ENCODE measurements at places on chromosomes 2 and 18.

DNA sequence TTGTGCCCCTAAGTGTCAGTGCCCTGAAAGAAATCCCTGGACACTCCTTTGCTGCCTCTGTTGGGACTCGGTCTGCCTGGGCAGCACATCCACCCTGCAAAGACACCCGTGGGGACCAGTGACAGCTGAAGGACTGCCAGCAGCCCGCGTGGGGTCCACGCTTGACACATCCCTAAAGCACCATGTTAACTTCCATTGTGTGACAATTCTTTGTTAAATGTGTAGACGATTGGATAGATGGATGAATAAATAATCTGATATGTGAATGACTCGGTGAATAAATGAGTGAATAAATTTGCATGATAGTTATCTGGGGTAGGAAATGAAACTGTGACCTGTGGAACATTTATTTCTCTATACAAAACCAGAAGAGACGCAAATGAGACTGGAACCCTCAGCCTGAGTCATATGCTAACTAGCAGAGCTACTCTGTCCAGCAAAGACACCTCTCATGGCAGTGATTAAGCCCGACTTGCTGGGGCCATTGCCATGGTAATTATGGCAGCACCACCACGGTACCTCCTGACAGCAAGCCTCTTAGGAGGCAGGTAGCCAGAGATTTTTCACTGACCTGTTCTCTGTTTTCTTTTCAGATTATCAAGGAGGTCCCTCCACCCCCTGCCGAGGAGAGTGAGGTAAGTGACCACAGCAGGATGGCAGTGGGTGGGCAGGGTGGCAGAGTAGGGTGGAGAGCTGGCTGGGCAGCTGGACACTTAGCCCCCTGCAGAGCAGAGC lies 156.8 kb downstream of the ANTXR1 start:
- DNase-seq = no peak

- no peak for DNase-seq
These were observed 28.5 kb upstream of the YES1 start for GRCh38 chr18:840516-840915.

- DNase-seq = no peak
These were observed 57.3 kb upstream of the PSMD14 start for GRCh38 chr2:161250864-161251436.

DNA sequence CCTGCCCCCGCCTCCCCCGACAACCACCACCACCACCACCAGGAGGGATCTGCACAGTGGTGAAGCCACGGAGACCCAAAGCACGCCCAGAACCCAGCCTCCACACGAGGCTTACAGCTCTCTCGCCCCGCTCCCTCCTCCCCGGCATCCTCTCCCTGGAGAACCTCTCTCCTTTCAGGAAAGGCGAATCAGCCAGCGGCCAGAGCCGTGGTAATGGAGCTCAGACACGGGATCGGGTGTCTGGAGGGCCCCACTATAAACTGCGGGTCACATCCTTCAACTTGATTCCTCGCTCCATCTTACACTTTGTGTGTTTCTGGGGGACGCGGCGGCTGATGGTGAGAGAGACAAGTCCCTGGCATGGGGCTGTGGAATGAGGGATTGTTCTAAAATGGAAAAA lies 271.5 kb upstream of the SIX2 start:
- no peak for DNase-seq

GRCh38 chr18:13457327-13457726 lies 238.8 kb downstream of the LDLRAD4 start:
- no peak for DNase-seq

GRCh38 chr2:105313877-105314276 lies 15.7 kb downstream of the TGFBRAP1 start:
- no peak for DNase-seq

DNA sequence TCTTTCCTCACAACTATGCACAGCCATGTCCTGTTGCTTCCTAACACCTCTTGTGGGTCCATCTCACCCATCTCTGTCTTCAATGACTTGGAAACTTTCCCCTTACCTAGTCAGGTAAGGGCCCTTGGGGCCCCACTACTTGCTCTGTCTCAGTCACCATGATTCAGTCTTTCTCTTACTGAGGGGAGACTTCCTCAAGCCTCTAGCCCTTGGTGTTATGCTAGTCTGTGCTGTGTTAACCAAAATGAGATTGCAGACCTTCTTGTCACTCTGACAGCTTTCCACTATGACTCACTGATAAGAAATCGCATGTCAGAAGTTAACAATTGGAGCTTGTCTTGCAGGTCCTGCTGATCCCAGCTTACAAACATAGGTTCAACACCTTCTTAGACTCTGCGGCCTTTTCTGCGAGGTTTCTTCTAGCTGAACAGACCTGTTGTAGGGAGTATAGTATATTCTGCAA lies 65.3 kb downstream of the WDR75 start:
- no peak for DNase-seq

GRCh38 chr2:27019931-27020855 lies 12.6 kb upstream of the TMEM214 start:
- peak; percentile 62 for DNase-seq

DNA sequence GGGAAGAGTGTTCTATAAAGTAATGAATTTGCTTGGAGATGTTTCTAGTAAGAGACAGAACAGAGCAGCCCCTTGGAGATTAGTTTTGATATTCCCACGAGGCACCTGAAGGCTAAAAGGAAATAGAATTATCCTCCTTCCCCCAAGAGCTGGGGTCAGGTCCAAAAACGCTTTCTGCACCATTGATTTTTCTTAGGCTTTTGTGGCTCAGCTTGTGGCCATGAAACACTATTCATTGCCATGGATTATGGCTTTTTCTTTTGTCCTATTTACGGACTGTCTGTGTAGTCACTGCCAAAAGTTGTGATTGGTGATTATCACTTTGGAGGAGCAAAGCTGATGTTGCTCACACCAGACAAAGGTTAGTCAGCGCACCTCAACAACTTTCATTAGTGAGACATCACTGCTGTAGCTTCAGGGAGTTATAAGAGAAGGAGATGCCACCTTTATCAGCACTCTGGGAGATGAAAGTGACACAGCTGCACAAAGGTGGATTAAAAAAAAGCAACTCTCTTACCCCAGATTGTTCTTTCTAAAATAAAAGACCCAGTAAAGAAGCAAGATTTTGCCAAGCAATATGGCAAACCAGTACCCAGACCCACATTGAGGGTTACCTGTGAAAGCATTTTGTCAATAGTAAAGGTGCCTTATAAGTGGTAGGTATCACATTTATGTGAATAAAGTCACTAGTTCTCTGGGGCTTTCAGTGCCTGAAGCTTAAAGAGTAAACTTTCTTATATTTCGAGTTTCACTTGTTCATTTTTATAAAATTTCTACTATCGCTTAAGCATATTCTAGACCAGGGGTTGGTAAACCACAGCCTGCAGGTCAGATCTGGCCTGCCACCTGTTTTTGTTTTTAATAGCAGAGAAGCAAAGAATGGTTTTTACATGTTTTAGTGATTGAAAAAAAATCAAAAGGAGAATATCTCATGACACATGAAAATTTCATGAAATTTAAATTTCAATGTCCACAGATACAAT lies 10.6 kb downstream of the CXCR4 start:
- no peak for DNase-seq

DNA sequence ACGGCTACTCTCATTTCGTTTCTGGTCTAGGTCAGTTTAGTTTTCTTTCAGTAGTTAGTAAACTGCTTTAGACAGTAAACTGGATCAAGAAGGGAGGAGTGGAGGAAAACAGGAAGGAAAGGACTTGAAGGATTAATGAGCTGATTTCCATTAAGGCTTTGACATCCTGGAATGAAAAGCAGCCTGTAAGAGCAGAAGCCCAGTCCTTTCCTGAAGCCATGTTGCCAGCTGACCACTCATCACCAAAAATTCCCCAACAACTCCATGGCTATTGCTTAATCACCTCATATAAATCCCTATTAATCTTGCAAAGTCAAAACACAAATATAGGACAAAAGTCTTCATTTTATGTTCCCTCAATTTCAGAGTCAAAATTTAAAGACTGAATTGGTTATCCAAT lies 113.7 kb upstream of the ZFP36L2 start:
- DNase-seq = no peak

GRCh38 chr2:147867050-147867449 lies 22.2 kb downstream of the ACVR2A start:
- DNase-seq = no peak

GRCh38 chr2:37827911-37828511 lies 97.1 kb upstream of the RMDN2 start:
- DNase-seq = no peak

DNA sequence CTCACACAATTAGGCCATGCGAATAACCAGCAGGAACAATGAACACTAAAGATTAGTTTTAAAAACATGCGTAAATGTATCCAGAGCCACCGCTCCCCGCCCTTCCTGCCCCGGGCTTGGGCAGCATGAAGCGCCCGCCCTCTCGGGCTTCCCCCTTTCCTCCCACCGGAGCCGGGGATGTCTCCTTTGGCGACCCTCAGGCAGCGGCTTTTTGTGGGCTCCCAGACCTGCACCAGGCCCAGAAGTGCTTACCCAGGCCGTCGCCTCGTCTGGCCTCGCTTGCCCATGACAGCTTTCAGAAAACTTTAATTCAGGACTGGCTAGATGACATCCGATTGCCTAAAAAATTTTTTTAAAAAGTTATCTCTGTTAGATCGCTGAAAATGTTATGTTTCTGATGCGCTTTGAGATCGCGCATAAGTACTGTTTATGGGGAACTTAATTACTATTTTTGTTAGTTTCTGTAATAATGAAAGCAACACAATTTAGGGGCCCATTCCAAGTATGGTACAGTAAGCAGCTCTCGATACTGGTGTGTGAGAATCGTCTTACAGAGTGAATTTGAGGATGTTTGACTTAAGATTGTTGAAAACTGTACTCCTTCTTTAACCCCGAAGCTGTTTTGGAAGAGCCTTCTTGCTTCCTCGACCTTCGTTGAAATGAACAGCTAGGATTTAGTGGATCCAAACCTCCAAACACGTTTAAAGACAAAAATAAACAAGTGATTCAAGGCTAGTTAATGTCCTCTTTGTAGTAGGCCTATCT lies 1.1 kb downstream of the MAP3K20 start:
- DNase-seq = no peak

GRCh38 chr2:119531292-119531691 lies 7.0 kb upstream of the SCTR start:
- DNase-seq = no peak

GRCh38 chr2:39593439-39594393 lies 72.0 kb upstream of the TMEM178A start:
- no peak for DNase-seq

- no peak for DNase-seq
These were observed 118.8 kb downstream of the GYPC start for GRCh38 chr2:126774761-126775160.

DNA sequence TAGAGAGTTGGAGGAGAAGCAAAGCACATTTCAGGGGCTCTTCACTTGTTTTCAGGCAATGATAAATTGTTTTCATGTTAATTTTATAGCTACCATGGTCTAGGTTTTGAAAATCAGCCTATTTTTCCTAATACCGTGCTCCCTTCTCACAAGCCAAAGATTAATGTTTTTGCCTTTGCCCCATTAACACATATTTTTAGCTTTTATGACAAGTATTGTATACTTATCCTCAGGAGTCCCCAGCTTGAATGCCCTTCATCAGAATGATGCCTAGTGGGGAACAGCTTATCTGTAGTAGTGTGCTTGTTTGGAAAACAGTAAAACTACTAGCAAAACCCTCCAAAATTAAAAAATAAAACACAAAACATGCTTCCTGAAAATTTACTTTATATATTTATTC lies 194.0 kb downstream of the LNPK start:
- DNase-seq = no peak

- DNase-seq = no peak
These were observed 76.4 kb downstream of the C2orf74 start for GRCh38 chr2:61238219-61239012.

DNA sequence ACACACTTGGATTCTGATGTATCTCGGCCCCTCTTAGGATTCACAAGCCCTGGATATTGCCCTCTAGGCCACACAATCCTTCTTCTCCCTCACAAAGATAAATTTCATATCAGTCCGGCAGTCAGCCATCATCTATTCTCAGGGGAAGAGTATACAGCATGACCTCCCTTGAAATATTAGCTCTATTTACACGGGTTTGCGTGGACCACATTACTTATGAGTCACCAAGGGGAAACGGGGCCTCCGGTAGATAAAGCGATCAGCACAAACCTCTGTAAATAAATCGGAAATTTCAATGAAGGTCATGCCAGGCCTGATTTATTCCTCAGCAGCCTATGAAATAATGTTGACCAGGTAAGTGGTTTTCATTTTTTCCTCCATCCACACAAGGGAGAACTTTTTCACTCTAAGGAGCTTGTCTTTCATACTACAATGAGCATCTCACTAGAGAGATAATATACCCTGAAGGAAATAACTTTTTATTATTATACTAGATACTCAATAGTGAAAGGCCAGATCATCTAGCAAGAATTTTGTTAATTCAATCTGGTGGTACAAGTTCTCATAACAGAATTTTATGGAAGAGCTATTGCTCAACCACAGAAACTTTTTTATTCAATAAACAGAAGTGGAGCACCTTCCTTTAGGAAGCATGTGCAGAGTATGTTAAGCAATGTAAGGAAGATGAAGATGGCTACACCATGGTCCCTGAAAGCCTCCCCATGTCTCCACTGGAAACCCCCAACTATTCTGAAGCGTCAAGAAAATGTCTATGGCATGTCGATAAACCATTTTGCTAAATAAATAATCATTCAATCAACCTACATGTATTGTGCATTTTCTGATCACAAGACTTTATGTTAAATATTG lies 125.2 kb upstream of the PIK3C3 start:
- DNase-seq = no peak

DNA sequence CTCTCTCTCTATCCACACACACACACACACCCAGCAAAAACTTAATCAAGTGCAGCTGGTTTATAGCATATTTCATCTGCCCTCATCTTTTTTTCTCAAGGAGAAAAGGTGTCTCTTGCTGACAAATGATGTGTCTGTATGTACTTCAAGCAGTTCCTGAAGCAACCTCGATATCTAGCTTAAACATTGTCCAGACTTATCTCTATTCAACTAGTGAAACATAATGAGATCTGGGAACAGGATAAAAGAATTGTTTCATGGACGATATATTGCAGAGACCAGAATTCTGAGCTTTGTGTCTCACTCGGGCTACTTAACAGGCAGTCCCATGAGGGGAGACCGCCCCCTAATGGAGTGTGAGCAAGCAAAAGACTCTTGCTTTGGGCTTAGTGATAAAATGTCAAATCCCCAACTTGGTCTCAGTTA lies 929.2 kb upstream of the SOX11 start:
- DNase-seq = no peak

DNA sequence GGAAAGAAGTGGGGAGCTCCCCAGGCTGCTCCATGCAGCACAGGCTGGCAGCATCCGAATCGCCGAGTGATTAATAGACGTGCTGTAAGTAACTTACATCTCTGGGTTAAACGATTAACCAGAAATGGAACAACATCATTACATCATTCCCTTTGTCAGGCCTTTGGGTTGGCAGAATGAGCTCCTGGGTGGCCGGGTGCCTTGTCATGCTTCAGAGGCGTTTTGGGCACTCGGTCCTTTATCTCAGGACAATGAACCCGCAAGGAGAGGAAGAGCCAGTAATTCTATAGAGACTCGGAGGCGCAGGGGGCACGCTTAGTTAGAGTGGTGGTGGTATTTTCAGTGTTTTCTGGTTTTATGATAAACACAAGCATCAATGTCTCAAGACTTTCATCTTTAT lies 146.9 kb upstream of the TPO start:
- DNase-seq = no peak

GRCh38 chr2:107728586-107728985 lies 98.1 kb upstream of the RGPD4 start:
- no peak for DNase-seq
